Lower lobe of right lung (tissue), 2 donors: ENCODE measurements at places on chromosomes 3 and 15. TPM values are rescaled to one million over a fixed set of nuclear protein-coding genes. Genes with fewer than 3 reads are reported as not detected.

DNA sequence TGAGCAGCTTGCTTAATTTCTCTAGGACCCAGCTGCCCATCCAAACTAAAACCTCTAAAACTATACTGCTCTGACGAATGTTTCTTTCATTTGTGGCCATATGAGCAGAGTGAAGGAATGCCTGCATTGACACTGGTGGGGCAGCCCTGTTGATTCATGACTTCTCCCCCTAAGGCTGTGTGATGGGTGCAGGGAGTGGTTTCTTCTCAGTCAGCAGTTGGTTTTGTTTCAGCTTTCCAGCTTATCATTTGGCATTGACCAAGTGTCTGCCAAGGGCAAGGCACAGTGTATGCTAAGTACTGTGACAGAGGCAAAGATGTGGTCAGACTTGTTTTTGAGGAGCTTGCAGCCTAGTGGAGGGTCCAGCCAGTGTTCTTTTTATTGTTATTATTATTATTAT is 4.7 kb downstream of the ABHD6 start:
- no peak for DNase-seq

GRCh38 chr15:92591275-92591674 is 64.3 kb downstream of the FAM174B start:
- no peak for DNase-seq

Gene GABRR3
- total RNA-seq: not detected

Gene ARHGEF26
- total RNA-seq: 50.9 TPM
